BJ (cell line): ENCODE measurements at places on chromosomes 2 and 18.
A peak's percentile ranks its signal among the peaks of the same experiment; 100 is the strongest.

DNA sequence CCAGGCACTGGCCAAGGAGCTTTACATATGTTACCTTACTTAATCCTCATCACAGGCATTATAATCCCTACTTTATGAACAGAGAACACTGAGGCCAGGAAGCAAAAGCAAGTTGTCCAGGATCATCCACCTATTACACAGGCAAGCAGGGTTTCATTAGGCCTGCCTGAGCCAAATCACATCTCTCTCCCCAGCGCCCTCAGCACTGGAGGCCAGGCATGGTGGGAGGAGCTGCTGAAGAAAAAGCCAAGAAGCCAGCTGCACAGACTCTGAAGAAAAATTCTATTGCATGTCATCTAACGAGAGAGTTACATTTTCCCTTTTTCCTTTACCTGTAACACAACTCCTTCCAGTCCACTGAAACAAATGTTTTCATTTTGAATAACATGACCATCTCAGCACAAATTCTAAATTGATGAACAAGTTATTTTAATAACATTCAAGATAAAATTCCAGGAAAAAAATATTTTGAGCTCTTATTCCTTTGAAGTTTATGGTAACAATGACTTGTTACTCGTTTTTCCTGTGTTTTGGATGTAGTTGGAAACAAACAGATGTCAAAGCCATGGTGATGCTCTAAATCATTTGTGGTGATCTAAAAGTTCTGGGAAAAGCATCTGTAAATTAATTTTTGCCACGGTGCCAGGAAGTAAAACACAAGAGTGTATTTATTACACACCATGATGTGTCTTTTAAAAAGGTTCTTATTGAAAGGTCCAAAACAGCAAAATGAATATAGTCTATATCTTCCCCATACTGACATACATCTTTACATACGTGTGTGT, 139.0 kb upstream of the ITGB6 start:
- DNase-seq, result no peak

- DNase-seq, result no peak
Measured at GRCh38 chr18:79519751-79520477, 124.2 kb downstream of the NFATC1 start.

- no peak for DNase-seq
Measured at GRCh38 chr18:10908760-10909159, 240.6 kb downstream of the PIEZO2 start.

DNA sequence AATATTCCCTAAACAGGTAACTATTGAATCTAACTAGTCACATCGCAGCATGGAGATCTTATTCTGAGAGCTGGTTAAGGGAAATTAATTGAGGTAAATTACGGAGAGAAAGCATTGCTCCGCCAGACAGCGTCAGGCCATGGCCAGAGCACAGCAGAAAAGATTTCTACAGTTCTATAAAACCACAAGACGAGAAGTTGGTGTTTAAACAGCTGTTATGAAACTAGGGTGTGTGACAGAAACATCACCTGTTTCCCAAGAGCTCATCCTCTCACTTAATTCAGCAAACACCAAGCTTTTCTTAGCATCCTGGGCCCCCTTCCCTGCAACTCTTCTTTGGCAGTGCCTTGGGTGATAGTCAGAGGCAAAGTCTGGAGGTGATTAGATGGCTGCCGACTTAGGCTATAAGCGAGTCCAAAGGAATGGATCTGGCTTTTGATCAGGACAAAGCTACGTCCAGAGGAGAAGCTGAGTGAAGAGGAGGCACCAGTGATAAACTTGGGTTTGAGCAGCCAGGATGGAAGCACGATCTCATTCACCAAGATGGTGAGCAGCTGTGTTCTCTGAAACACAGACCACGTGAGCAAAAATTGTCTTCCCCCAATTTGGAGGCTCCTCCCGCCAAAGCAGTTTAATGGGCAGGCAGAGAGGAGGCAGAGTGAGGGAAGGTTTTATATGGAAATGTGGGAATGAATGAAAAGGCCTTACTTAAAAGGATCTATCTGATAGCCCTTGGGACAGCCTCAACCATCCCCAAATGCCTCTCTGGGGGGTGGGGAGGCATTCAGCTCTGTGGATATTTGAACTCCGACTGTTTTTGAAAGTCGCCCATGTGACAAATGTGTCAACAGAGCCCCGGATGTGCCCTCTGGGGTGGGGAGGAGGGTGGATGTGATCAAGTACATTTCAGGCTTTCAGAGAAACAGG, 57.8 kb downstream of the PKDCC start:
- no peak for DNase-seq

GRCh38 chr18:9712611-9713010, 4.5 kb downstream of the RAB31 start:
- no peak for DNase-seq

DNA sequence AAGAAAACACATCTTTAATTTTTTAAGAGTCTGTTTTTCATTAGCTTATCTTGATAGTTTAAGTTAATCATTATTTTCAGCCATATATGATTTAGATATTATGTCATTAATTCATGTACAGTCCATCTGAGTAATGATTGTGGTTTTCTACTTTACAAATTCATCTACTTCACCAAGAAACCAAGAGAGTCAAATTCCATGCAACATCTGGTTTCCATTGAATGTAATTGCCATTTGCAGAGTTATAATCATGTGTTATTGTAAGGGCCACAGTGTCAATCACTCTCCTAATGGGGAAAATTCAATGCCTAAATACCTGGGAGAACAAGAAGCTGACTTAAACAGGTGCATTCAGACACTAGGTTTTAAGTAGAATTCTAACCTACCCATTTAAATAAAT, 217.2 kb upstream of the OSR1 start:
- DNase-seq, result peak; percentile 51

DNA sequence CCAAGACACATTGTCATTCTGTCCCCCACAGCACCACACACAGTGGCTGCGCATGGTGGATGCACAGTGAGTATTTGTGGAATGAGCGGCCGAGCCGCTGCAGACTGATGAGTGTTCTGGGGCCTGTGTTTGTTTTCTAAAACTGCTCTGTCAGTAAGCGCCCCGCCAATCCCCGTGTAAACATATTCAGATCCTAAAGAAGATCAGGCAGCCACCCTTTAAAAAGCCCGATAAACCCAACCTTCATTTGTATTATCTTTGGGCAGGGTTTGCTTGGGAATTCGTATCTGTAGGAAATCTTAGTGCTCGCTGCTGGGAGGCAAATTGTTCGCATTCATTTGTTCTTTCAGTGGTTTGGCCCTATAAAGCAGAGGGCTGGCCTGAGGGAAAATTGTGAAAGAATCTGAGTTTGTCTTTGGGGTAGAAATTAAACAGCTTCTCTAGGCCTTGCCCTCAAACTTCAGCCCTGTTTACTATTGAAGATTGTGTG, 68.6 kb downstream of the TGOLN2 start:
- DNase-seq, result peak; percentile 73

DNA sequence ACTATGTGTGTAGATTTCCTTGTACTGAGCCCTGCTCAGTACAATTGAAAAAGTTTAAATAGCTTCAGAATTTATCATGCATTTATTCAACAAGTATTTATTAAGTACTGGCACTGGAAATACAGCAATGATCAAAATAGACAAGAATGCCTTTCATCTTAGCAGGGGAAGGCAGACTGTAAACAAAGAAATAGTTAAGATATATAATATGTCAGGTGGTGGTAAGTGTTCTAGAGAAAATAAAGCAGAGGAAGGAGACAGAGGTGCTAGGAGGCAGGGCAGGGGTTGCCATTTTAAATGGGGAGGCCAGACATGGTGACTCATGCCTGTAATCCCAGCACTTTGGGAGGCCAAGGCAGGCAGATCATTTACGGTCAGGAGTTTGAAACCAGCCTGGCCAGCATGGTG, 13.6 kb upstream of the LIPG start:
- DNase-seq, result peak; percentile 13

DNA sequence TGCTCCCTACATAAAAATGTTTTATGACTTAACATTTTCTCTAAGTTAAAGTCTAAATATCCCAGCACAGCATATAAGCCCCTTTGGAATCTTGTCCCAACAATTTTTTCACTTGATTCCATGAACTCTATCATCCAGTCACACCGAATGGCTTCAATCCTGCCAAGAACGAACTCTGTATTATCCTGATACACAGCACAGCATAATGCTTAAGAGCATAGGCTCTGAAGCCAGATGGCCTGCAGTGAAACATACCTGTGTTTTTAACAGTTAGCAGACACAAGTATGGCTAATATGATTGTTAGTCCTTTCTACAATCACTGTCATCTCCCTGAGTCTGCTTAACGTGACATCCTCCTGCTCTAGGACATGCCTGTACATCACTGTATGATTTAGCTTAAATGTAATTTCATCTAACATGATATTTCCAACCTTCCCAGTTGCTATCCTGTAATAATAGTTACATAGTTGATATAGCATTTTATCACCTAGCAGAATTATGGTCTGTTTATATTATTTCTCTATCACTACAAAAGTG, 669.5 kb downstream of the ERBB4 start:
- DNase-seq, result no peak

DNA sequence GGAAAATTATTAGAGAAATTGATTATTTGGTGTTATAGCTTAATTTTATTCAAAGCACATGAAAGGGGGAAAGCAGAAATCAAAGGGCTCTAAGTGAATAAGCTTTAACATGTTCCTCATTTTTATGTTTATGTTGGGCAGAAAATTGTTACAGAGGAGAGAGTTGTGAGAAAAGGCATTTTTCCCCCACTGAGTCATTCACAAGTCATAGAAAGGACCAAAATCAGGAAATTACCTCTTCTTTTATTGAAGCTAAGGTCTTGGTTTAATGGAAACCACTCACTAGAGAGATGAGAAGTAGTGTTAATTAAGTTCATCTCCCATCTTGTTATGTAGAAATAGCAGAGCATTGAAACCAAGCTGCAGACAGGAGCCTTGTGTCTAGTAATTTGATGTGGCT, 175.3 kb upstream of the THUMPD2 start:
- no peak for DNase-seq

DNA sequence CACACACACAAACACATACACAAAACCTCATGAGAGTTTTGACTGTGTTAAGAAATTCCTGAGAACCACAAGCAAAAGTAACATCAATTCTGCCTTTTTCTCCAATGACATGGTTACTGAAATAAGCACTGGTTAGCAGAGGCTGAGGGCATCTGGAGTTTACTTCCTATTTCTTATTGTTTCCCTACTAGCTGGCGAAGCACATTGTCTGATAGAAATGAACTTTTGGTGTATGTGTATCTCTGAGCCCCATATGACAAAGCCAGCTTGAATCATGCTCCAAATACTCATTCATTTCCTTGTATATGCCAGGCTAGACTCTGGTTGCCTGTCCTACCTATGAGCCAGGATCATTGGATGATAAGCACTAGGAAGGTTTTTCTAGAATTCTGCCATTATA, 203.1 kb downstream of the NCKAP5 start:
- no peak for DNase-seq

DNA sequence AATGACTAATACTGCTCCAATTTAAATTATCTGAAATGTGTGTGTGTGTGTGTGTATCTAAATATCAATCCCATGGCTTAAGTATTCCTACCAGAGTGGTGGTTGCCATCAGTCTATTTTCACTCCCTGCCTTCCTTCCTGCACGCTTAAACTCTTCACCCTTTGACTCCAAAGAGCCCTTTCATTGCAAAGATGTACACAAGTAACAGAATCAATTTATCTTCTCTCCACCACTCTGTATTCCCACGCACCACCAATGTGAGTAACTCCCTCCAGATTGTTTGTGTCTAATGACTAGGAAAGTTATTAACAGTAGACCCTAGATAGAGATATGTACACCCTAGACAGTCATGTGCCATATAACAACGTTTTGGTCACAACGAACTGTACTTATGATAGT, 42.8 kb downstream of the ARL6IP6 start:
- DNase-seq, result no peak

DNA sequence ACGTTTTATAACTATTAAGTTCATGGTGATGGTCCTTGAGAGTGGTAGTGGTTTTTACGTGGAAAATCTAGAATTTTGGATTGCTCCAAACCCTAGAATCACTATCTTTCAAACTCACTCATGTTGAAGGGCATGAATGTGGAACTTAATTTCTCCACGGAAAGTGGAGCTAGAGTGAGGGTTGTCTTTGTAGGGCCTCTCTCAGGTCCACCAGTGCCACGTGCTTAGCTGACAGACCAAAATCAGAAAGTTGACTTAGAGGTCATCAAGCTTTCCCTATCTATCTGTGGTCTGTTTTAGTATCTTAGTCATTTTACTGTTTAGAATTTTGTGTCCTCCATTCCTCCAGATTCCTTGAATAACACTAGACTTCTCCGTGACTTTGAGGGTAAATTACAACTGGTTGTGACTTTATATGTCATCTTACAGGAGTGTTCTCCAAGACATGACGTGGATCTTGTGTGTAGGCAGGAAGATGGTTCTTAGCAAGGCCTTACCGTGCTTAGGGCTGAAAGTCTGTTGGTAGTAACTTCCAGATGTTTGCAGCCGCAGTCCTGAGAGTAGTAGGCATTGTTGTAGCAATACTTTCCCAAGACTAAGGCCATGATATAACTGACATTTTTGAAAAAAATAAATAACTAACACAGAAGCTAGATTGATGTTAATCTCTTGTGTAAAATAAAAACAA, 26.8 kb downstream of the DIS3L2 start:
- no peak for DNase-seq

DNA sequence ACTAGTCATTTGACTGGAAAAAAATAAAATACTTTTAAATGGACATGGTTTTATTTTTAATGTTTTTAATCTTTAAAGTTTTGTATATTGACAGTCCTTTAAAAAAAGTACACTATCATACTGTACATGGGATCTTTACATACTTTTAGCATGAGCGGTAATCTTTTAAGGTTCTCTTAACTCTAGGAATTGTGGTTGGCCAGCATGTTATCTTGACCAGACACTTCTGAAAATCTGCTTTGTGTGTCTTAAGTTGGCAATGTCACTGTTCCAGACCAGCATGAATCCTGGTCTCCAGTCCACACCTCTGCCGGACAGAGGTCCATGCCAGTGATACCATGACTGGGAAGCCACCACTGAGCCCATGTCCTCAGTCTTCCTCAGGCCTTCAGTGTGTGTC, 17.7 kb downstream of the ITGB1BP1 start:
- no peak for DNase-seq

GRCh38 chr2:29000481-29000880, 19.4 kb downstream of the TOGARAM2 start:
- no peak for DNase-seq

- DNase-seq, result no peak
Measured at GRCh38 chr2:228798458-228799207, 472.5 kb downstream of the PID1 start.

DNA sequence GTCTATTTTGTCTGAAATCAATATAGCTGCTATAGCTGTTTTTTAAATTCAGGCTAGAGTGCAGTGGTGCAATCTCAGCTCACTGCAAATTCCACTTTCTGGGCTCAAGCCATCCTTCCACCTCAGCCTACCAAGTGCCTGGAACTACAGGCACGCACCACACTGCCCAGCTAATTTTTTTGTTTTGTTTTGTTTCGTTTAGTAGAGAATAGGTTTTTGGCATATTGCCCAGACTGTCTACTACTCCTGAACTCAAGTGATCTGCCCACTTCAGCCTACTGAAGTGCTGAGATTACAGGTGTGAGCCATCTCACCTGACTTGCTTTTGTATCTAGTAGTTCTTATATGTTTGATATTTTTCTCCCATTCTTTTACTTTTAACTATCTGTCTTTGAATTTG, 259.7 kb downstream of the CDH19 start:
- no peak for DNase-seq
